Stimulated activated effector memory CD8-positive, alpha-beta T cell treated with anti-CD3 and anti-CD28 coated beads, Interleukin-12 subunit alpha, Interleukin-12 subunit beta, amount 100 ng/mL, for 72 hours (primary cell): ENCODE measurements at places on chromosomes 13 and 19.

DNA sequence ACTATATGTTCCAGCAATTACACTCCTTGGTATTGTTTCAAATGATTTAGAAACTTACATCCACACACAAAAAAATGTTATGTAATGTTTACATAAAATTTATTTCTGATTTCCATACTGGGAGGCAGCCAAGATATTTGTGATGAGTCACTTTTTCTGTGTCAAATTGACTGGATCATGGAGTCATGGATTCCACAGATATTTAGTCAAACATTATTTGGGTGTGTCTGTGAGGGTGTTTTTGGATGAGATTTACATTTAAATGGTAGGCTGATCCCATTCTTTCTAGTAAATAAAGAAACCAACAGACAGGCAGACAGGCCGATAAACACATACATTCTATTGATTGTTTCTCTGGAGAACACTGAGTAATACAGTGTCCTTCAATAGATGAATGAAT is 562.8 kb downstream of the SLITRK6 start:
- no peak for DNase-seq

- DNase-seq: no peak
These were observed 670 bp upstream of the CHAF1A start for GRCh38 chr19:4401769-4402170.

DNA sequence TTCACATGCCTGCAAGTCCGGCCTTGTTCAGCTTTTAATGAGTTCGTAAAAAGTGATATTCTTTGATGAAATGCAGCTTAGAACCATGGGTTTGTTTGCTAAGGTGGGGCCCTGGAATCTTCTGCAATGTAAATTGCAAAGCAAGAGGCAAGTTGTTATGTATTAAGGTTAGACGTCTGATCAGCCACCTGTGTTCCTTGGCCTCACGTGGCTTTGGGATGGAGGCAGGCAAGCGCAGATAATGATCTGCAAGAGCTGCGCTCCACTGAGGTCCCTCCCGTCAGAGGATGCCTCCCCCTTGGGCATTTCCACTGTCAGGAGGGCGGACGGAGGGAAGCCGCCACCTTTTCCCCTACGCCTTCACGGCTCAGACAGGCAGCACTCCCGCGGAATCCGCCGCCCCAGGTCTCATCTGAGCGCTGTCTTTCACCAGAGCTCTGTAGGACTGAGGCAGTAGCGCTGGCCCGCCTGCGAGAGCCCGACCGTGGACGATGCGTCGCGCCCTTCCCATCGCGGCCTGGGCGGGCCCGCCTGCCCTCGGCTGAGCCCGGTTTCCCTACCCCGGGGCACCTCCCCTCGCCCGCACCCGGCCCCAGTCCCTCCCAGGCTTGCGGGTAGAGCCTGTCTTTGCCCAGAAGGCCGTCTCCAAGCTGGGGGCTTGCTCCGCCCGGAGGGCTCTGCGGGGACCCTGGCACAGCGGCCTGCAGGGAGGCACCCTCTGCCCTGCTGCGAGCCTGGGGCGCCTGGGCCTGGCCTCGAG is 110.9 kb downstream of the CRYL1 start:
- DNase-seq: no peak

DNA sequence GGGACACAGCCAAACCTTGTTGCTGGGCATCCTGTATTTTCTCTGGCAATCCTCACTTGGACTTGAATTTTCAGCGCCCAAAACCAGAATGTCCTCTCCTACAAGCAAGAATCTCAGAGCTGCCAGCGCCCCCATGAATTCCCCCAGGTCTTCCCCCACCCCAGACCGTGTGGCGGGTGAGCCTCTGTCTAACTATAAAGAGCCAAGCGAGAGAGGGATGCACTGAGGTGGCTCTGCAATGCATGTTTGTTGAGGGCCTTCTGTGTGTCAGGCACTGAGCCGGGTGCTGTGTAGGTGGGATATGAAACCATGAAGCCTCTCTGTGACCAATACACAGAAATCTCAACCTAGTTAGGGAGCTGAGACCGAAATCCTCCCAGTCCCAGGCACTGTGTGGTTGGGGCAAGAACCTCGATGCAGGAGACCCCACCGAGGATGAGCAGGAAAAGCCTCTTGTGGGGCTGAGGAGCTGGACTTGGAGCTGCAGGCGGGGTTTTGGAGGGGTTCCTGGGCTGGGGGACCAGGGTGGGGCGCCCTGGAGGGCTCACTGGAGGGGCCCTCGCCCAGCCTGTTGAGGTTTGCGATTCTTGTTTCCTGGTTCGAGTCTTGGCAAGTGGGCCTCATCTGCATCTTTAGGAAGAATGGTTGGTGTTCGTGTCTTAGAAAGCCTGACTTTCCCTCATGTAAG is 12.4 kb upstream of the PROZ start:
- DNase-seq: no peak

- no peak for DNase-seq
These were observed 11.1 kb downstream of the POU2F2 start for GRCh38 chr19:42121036-42121621.

- DNase-seq: no peak
These were observed 301.7 kb upstream of the SPRY2 start for GRCh38 chr13:80642641-80643040.

- no peak for DNase-seq
These were observed 840 bp upstream of the CCNA1 start for GRCh38 chr13:36431204-36432105.

DNA sequence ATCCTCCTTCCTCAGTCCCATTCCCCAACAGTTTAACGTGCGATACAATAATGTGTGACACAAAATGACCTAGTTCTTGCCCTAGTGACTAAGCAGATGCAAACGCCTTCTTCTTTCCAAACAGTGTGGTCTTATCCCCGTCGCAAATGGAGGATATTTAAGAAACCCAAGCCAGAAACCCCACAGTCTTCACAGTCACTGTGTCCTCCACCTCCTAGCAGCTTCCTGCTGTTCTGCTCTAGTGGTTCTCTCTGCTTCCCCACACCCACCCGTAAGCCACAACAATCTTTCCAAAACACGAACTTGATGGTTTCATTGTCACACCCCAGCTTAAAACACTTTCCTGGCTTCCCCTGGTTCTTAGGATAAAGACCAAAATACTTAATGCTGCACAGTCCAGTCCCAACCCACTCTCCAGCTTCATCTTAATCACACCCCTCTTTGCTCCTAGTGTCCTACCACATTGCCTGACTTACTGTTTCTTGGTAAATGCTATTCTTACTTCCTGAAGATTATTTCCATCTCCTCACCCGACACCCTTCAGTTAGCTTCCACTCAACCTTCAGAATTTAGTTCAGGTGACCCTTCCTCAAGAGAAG is 32.3 kb downstream of the ITM2B start:
- DNase-seq: no peak

DNA sequence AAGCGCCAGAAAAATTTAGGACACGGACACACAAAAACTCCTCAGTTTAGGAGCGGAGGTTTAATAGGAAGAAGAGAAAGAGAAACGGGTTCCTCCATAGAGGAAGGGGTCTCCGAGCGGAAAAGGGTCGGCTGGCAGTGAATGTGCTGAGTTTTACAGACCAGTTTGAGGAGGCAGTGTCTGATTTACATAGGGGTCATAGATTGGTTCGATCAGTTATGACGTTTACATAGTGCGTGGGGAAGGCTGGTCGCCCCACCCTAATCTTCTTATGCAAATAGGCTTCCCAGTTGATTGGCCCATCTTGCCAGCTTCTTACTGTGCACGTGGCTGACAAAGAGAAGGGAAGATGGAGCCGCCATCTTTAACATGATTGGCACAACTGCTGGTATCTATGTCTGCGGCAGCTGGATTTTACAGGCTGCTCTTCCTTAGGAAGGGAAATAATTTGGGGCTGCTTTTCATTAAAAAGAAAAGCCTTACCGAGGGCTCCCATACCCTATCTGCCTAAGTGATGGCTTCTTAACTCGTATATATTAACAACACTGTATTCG is 1.2 kb upstream of the ZNF225 start:
- no peak for DNase-seq

DNA sequence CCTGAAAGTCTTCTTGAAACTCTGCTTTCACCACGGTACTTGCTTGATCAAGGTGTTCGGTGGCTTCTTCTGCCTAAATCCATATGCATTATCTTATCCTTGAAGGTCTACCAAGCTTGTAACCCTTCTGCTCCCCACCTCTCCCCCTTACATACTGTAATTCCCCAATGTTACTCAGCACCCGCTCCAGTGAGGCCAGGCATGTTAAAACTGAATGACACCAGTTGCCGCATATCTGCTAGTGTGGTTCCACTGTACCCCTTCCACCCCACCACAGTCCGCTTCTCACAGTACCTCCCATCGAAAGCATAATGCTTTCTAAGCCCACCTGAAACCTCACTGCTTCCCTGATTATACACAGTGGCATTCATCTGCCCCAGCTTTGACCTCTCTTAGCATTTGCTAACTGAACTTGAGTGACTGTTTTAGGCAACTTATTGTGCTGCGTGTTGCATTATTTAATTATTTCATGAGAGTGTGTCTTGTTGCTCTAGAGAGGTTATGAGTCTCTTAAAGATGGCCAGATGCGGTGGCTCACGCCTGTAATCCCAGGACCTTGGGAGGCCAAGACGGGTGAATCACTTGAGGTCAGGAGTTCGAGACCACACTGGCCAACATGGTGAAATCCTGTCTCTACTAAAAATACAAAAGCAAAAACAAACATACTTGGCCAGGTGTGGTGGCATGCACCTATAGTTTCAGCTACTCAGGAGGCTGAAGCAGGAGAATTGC is 87.6 kb upstream of the MBNL2 start:
- no peak for DNase-seq

DNA sequence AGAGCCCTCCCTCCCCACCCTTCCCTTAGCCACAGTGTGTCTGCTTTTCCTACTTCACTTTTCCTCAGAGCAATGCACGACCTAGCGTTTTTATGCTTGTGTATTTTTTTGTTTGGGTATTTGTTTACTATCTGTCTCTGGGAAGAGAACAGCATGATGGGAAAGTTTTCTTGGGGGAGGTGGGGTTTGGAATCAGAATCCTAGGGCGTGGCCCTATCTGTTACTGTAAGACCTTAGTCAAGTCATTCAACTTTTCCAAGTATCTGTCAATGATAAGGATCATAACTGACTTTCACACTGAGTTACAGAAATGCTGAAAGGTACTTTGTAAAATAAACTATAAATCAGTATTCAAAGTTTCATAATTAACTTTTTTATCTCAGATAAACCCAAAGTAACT is 146.3 kb upstream of the WASF3 start:
- DNase-seq: no peak

- DNase-seq: no peak
These were observed 2791.0 kb upstream of the PCDH20 start for GRCh38 chr13:64206430-64207225.

- no peak for DNase-seq
These were observed 276.4 kb upstream of the EDNRB start for GRCh38 chr13:78194904-78195639.

GRCh38 chr13:110327051-110327721 is 20.1 kb downstream of the COL4A2 start:
- DNase-seq: no peak

GRCh38 chr13:42807866-42808265 is 26.5 kb downstream of the FAM216B start:
- DNase-seq: no peak

DNA sequence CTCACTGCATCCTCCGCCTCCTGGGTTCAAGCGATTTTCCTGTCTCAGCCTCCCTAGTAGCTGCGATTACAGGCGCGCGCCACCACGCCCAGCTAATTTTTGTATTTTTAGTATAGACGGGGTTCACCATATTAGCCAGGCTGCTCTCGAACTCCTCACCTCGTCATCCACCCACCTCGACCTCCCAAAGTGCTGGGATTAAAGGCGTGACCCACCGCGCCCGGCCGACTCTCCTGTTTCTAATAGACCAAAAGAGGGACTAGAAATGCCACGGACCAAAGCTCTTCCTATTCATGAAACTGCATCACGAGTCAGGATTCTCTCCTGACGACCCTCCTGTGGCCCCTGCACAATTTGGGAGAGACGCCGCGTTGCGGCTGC is 563 bp downstream of the ZNF43 start:
- no peak for DNase-seq

DNA sequence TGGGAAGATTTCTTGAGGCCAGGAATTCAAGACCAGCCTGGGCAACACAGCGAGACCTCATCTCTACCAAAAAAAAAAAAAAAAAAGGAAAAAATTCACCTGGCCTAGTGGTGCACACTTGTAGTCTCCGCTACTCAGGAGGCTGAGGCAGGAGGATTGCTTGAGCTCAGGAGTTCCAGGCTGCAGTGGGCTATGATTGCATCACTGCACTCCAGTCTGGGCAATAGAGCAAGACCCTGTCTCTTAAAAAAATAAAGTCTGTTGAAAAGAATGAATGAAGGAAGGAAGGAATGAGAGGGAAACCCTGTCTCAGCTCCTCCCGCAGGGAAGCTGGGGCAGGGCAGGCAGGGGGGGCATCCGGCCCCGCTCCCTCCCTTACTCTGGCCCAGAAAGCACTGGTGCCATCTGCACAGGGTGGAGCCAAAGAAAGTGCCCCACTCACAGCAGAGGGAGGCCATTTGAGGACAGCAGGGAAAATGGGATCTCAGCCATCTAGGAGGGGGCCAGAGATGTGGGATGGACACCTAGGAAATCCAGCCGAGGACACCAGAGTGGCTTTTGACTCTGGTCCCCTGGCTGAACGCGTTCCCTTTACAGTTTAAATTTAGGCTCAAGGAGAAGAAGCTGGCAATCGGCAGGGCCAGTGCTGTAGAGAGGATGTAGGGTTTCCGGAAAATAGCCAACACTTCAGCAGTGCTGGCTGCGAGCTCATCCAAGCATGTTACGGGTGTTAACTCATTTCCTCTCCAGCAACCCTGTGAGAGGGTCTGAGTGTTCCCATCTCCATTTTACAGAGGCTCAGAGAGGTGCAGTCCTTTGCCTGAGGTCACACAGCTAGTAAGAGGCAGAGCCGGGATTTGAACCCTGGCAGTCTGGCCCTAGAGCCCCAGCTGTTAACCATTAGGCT is 3.6 kb upstream of the HPN start:
- DNase-seq: no peak

GRCh38 chr13:99991013-99991827 is 9.6 kb downstream of the ZIC2 start:
- no peak for DNase-seq

DNA sequence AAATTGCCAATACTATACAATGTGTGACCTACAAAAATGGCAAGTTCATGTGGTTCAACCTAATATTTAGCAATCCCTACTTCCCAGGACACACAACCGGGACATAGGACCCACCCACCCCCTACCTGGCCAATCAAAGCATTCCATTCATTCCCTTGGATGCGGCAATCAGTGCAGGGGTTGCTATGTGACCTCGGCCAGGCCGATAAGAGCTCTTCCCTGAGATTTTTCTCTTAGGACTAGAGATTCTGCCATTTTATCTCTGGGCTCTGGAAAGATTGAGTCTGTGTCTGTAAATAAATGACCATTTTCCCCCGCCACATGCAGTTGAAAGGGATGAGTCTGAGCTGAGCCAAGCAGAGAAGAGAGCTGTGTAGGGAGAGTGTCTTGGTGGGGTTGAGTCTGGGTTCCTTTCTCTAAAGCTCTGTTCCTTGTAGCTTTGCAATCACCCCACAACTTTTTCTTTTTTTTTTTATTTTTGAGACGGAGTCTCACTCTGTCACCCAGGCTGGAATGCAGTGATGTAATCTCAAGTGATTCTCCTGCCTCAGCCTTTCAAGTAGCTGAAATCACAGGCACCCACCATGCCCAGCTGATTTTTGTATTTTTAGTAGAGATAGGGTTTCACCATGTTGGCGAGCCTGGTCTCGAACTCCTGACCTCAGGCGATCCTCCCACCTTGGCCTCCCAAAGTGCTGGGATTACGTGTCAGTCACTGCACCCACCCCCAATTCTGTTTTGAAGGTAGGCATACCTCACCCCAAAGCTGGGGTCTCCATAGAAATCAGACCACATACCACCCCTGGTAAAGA is 7.4 kb downstream of the IFNL1 start:
- no peak for DNase-seq
